Stimulated activated CD4-positive, alpha-beta T cell treated with anti-CD3 and anti-CD28 coated beads, TNF-alpha, amount 100 ng/mL, for 48 hours (primary cell): ENCODE measurements at places on chromosomes 7 and 10.

- DNase-seq: no peak
These were observed 14.3 kb upstream of the ELN start for GRCh38 chr7:74013539-74014272.

- no peak for DNase-seq
These were observed 259.3 kb downstream of the HTR7 start for GRCh38 chr10:90598513-90598912.

- DNase-seq: no peak
These were observed 188.3 kb downstream of the DGKB start for GRCh38 chr7:14714161-14714728.

- no peak for DNase-seq
These were observed 2.4 kb downstream of the TAC1 start for GRCh38 chr7:97734255-97734654.

- no peak for DNase-seq
These were observed 11.8 kb upstream of the MIOS start for GRCh38 chr7:7554649-7555575.

GRCh38 chr7:7290429-7291122 is 108.2 kb downstream of the C1GALT1 start:
- no peak for DNase-seq

DNA sequence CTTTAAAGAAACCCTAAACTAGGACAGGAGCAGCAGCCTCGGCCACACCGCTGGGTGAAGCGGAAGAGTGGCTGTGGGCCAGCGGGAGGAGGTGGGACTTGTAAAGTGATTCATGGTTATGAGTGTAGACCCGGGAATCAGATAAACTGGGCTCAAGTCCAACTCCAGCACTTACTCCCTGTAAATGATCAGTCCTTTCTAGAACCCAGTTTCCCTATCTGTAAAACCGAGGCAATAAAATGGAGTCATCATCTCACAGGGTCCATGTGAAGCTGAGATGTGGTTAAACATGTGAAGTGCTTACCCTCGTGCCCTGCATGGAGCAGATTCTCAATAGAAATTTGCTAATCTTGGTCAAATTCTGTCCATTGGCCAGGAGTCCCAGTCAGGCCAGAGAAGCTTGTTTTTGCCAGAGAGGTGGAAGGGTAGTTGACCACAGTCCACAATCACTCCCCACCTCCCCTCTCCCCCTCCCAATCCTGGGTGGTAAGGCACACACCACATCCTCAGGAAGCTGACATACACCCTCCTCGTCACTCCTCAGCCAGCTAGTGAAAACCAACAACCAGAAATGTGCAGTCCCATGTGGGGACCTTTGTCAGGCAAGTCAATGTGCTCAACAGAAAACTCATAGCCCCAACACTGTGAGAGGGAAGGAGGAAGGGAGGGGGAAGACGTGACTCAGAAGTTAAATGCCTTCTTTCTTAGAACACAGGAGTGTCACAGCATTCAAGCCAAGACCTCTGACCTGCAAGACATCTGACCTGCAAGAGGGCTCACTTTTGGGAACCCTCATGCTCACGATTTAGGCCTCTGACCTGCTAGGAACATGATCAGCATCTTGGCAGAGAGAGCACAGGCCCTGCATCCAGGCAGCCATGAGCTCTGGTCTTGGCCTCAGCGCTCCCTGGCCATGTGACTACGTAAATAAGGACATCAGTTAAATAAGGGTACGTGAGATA is 145.1 kb downstream of the PLXNA4 start:
- DNase-seq: no peak

DNA sequence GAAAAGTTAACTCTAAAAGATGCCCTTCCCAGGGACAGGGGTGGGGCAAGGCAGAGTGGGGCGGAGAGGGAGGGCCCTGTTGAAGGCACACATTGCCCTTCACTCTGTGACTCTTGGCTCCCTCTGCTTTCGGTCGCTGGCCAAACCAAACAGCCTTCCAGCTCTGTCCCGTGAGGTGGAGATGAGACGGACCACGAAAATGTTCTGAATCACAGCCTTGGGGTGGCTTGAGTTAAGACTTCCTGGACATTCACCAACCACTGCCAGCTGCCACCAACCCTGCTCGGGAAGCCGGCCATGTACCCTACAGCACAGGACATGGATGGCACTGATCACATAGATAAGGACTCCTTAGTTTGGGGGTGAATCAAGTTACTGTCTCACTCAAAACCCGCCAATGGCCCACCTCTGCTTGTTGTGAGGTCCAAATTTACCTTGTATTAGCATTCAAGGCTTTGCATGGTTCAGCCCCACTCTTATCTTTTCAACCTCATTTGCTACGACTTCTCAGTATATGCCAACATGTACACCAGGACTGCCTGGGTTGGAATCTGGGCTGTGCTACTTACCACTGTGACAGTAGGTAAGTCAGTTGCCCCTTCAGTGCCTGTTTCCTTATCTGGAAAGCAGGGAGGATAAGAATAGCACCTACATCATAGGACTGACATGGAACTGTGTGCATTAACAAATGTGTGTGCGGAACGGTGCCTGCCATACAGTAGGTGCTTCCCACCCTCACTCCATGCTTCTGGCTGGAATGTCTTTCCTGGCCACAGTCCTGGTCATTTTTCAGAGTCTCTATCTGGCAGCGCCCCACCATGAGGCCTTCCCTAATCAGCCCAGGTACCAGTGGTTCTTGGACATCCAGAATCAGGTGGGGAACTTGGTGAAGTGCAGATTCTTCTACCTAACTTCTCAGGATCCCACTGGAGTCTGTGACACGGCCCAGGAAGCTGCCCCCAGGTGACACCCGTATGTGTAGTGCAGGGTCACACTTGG is 28.0 kb downstream of the ITPRIP start:
- DNase-seq: no peak

GRCh38 chr10:5670662-5671375 is 4.4 kb upstream of the ASB13 start:
- no peak for DNase-seq

- DNase-seq: no peak
These were observed 22.4 kb upstream of the NEBL start for GRCh38 chr10:20919481-20919880.

DNA sequence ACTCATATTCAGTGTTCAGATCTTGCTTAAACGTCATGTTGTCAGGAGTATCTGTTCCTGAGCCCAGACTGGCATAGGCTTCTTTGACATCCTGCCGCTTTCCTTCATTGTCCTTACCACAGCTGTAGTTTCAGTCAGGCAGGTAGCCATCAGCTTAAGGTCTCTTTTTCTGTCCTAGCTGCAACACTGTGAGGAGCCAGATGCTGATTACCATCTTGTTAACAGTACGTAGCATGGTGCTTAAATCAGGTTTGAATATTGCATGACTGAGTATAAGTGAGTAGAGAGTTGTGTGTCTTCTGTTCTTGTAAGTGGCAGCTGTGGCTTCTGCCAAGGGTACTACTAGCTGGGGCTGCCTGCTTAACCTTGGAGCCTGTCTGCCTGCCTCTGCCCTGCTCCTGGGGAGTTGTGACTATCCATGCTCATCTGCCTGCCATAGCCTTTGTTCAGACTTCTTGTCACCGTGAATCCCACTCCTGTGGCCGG is 92.6 kb downstream of the MAPK8 start:
- DNase-seq: no peak

DNA sequence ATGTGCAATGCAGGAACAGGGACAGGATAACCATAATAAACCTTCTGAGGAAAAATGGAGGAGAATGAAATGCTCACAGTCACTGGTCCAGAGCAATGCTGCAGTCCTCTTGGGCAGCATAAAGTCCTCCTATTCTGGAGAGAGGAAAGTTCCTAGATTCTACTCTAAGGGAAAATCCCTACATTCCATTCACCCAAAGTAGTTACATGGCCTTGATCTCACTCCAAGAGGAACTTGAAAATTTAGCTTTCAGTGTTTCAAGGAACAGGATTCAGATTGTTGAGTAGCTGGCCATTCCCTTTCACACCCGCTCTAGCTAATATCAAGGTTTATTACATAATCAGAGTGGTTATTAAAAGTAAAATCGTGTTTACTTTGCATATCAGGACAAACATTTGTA is 168.3 kb downstream of the CHRM2 start:
- DNase-seq: no peak

- DNase-seq: no peak
These were observed 501.6 kb downstream of the TCERG1L start for GRCh38 chr10:130809761-130810515.

GRCh38 chr7:123060446-123060845 is 64.9 kb upstream of the TAS2R16 start:
- no peak for DNase-seq

GRCh38 chr10:111370101-111370500 is 293.3 kb downstream of the ADRA2A start:
- no peak for DNase-seq

DNA sequence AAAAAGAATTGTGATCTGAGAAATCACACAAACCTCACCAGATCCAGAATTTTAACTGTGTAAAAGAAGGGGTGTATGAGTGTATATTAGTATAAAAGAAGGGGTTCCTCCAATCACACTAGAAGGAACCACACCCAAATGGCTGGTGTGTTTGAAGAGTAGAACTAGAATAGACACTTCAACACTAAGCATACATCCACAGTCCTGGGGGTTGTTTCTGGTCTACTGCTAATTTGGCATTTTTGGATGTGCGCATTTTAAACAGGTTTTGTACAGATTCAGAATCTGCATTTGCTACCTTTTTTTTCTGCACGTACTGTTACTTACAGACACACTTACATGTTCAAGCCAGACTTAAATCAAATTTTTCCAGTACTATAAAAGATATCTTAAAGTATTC is 64.6 kb downstream of the PDE1C start:
- no peak for DNase-seq

DNA sequence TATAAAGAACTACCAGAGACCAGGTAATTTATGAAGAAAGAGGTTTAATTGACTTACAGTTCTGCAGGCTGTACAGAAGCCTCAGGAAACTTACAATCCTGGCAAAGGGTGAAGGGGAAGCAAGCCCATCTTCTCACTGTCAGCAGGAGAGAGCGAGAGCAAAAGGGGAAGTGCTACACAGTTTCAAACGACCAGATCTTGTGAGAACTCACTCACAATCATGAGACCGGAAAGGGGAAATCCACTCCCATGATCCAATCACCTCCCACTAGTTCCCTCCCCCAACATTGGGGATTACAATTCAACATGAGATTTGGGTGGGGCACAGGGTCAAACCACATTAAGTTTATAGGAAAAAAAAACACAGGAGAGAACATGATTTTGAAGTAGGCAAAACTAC is 222.1 kb upstream of the SHH start:
- no peak for DNase-seq
